Heart right ventricle (tissue), 16 donors: ENCODE measurements at places on chromosomes 5 and 9. TPM values are rescaled to one million over a fixed set of nuclear protein-coding genes. Genes with fewer than 3 reads are reported as not detected.

GRCh38 chr5:160379511-160379910 lies 9.1 kb upstream of the C1QTNF2 start:
- DNase-seq = no peak

- no peak for DNase-seq
These were observed 345.6 kb downstream of the PLK2 start for GRCh38 chr5:58114324-58114723.

- no peak for DNase-seq
These were observed 621 bp downstream of the CEP72 start for GRCh38 chr5:612498-613424.

GRCh38 chr9:129208207-129209032 lies 30.4 kb upstream of the IER5L start:
- DNase-seq = no peak

GRCh38 chr9:126524353-126525077 lies 89.2 kb upstream of the LMX1B start:
- DNase-seq = no peak

DNA sequence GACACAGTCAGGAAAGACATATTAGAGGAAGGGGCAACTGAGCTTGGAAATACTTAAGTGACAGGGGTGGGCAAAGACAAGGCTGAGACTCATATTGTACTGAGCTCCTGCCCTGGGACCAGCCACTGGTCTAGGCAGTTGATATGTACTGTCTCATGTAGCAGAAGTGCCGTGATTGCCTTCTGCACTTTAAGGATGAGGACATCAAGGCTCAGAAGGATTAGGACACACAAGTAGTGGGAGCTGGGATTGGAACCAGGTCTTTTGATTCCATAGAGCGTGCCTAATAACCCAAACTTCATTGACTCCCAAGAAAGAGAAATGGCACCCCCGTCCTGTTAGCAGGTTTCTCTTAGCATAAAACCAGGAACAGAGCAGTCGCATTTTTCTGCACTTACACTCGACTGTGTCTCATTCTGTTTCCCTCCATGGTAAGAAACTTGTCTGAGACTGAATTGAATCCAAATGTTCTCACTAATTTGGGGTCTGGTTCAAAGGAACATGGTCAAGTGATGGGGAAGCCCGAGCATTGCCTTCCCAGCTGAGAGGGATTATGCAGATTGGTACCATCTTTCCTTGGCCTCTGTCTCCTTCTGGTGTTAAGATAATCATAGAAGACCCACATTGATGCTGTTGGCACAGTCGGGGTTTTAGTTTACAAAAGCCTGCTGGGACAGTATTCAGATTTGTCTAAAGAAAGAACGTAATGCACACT lies 70.4 kb downstream of the ANGPTL2 start:
- no peak for DNase-seq

- DNase-seq = no peak
These were observed 7.5 kb upstream of the FAM120AOS start for GRCh38 chr9:93460689-93461413.

GRCh38 chr9:87750726-87751125 lies 24.8 kb downstream of the CTSL start:
- no peak for DNase-seq

DNA sequence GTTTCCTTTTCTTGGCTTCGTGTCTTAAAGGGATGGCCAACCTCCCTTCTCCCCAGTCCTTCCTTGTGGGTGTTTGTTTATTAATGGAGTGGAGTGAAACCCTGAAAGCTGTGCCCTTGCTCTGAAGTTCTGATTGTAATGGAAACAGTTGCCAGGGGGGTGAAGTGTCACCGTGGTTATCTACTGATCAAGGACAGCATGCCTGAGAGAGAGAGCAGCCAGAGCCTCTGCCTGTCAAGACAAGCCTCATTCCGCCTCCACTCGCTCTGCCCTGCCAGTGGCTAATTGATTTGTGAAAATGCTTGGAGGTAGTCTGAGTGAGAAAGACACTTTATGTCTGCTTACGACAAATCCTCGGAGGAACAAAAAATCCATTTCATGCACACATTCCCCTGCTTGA lies 143.7 kb upstream of the SLC30A5 start:
- DNase-seq = no peak

DNA sequence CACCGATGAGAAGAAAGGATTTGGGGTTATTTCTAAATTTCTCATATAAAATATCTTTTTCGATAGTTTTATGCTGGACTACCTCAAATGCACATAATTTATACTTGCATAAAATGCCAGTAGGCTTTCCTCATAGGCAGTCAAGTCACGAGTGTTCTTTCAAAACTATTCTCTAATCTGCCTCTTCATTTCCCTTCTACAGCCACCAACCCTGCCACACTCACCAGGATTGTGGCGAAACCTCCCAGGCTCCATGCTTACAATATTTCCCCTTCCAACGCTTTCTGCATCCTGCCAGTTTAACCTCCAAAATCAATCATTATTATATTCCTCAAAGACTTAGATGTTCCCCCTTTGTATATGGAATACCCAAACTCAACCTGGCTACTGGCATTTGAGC lies 65.4 kb downstream of the FRMD3 start:
- no peak for DNase-seq

DNA sequence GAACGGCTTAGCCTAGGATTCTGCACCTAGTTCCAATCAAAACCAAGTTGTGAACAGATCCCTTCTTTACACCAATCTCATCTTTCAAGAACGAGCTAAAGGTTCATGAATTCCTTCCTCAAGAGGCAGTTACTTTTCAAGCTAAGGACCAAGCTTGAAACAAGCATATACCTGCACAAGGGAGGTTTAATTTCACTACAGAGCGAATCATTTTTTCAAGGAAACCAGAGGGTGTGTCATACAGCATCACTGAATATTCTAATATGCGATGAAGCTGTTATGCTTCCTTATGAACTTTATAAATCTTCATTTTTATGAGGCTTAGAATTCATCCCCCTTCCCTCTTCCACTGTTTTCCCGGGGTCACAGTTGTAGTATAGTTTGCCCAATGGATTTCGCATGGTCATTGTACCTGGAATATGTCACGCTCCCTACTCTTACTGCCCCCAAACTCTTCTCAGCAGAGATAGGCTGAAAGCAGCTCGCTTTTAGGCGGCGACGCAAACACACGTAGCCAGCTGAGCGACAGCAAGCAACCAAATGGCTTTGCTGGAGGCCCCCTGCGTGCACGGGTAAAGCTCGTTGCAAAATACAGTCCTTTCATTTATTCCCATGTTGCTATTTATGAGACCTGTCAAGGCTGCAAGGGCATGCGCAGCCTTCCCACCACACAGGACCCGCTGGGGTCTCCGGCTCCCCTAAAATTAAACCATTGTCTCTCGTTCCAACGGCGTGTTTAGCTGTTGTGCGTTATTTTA lies 832 bp downstream of the LMBRD2 start:
- peak; percentile 36 for DNase-seq

DNA sequence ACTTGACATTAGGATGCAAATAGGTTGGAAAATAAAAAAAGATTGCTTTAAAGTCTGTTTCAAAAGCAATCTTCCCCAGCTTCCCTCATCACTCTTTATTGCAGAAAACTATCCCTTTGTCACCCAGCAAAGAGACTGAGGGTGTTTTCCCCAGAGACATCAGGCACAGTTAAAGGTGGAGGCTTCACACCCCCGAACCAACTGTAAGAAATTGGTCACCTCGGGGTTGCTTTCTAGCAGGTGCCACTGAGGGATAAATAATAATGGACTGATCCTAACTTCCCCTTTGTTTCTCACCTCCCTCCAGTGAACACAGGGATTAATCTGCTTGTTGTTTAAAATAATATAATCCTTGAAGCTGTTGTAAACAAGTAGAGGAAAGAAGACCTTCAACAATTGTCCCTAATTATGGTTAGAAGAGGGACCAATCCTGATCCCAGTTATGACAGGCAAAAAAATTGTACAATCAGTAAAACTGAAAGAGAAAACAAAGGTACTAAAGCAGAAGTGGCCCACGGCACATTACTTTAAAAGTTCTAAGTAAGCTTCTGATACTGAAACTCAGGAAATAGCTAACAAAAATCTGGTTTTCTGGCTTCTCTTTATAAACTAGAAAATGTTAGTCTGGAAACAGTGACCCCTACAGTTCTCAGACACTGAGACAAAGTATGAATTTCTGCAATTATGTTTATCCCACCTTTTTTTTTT lies 6.6 kb upstream of the PCSK1 start:
- DNase-seq = no peak

DNA sequence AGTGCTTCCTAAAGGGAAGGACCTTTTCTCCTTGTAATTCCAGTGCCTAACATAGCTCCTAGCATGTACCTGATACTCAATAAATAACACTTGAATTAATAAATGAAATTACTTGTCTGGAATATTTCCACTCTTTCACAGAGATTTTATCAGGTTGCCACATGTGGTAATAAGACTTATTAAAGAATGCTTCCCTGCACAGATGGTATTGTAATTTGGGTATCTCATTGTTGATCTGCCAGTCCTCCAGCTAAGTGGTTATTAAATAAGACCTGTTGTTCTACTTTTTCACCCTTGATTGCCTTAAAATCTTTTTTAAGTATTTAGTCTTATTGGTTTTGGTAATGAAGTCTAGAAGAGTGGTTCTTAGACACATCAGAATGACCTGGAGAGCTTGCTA lies 28.1 kb upstream of the CETN3 start:
- DNase-seq = no peak

GRCh38 chr9:94922098-94922607 lies 195.7 kb downstream of the AOPEP start:
- DNase-seq = no peak

GRCh38 chr9:123269281-123269680 lies 895 bp upstream of the STRBP start:
- no peak for DNase-seq

DNA sequence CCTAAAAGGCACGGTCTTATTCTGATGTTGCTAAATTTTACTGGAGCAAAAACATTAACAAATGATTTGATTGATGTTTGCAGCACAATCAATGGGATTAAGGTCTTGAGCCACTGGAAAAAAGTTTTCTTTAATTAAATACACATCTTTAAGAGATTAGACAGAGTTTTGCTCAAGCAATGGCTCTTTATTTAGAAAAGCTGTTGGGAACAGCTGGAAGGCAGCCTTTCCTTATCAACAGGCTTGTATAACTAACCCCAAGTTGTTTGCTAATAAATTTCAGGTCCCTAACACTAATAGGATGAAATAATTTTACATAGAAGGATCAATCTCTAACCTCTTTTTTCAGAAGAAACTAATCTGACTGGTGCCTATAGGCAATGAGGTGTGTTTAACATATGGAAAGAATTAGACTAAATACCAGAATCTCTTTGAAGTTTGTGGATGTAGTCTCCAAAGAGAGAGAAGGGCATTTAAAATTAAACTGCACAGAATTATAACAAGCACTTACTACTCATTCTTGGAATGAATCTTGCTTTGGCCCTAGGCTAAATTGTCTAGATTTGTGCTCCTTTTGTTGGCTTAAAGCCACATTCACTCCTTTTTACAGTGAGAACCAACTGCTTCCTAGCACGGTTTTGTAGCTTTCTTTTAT lies 67.3 kb upstream of the TNFAIP8 start:
- DNase-seq = no peak

DNA sequence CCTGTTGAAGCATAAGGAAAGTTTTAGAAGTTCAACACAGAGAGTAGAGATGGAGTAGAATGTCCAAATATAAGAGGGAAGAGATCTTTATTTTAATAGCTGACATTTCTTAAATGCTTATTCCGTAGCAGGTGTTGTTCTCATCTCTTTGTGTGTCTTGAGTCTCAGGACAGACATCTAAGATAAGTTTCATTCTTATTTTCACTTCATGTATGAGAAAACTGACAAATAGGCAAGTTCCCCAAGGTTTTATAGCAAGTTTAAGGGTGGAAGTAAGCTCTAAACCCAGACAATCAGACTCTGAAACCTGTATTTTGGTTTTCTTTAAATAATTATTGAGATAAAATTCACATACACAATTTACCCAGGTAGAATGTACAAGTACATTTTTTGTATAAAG lies 228.4 kb upstream of the PPP1R2B start:
- no peak for DNase-seq

DNA sequence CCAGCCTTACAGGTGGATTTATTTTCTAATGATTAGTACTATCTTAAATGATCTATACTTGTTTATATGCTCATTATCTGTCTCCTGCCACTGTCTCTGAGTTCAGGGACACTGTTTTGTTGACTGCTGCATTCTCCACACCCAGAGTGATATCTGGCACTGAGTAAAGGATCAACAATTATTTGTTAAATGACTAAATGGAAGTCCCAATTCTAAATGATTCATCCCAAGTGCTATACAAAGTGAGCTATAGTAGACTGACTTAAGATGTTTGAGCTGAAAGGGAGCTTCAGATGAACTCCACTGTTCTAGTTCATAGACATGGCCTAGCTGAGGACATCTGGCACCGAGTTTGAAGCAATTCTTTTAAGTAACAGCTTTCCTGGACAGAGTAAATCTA lies 40.5 kb downstream of the ITGA2 start:
- DNase-seq = no peak

GRCh38 chr9:69468380-69468779 lies 143.4 kb downstream of the ENTREP1 start:
- no peak for DNase-seq

GRCh38 chr5:8944005-8944404 lies 601.9 kb downstream of the SEMA5A start:
- DNase-seq = no peak

- DNase-seq = no peak
These were observed 352.3 kb downstream of the TMEM161B start for GRCh38 chr5:87916320-87916719.

GRCh38 chr5:1538741-1539392 lies 15.1 kb upstream of the LPCAT1 start:
- no peak for DNase-seq

GRCh38 chr5:96864922-96865530 lies 11.3 kb upstream of the ERAP2 start:
- no peak for DNase-seq

DNA sequence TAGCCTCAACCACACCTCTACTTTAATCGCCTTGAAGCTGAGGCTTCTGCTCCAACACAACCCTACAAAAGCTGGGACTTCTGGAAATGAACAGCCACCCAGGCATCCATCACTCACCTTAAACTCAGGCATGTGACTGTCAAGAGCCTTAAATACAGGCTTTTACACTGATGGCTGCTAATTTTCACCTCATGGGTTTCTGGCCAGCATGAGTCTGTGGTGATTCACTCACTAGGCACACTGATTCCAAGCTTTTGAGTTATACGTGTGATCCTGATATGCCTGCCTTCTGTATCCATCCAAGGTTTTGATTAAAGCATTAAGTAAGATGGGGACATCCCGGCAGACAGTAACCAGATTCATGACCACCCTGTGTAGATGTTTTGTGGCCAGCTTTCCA lies 8.9 kb downstream of the NSUN2 start:
- no peak for DNase-seq

- DNase-seq = no peak
These were observed 5.6 kb downstream of the STK32A start for GRCh38 chr5:147240266-147240985.

GRCh38 chr9:75941066-75941465 lies 50.6 kb downstream of the PCSK5 start:
- no peak for DNase-seq

The HK3 gene
- 4.6 TPM for total RNA-seq

The SLC6A18 gene
- not detected for total RNA-seq

The KIF20A gene
- 0.94 TPM for total RNA-seq

The NEURL1B gene
- total RNA-seq = 14.4 TPM

The TRMO gene
- total RNA-seq = 7.5 TPM

The C1QTNF3 gene
- total RNA-seq = 1.0 TPM

The TMEM215 gene
- not detected for total RNA-seq

The PTBP3 gene
- total RNA-seq = 18.1 TPM
